ENCODE measurements at places on chromosomes 16 and 17.
A peak's percentile ranks its signal among the peaks of the same experiment; 100 is the strongest.

GRCh38 chr17:39277110-39277509, 51.4 kb upstream of the STAC2 start:
- no peak for DNase-seq

- DNase-seq: peak; percentile 42
Measured at GRCh38 chr17:72529386-72529785, 408.6 kb downstream of the SOX9 start.

GRCh38 chr17:39193346-39193745, 4.1 kb downstream of the CACNB1 start:
- DNase-seq: no peak

DNA sequence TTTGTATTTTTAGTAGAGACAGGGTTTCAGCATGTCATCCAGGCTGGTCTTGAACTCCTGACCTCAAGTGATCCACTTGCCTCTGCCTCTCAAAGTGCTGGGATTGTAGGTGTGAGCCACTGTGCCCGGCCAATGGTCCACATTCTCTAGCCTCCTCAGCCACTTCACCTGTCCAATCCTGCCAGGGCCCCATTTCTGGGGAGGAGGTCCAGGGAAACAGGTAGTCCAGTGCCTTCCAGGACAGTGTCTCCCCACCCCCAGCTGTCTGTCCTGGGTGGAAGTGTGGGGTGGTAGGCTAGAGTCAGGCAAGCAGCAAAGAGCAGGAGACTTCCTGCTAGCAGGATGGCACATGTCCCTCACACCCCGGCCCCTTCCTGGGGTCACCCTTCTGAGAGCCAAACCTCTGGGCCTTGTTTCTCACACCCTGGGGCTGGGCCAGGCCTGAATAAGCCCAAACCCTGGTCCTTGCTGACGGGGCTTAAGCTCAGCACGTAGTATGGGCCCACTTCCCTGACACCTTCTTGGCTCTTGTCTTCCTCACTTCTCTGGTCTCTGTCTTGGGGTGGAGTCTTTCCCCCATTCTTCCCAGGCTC, 5.0 kb downstream of the FHOD1 start:
- no peak for DNase-seq

GRCh38 chr16:16004314-16004749, 54.9 kb downstream of the ABCC1 start:
- no peak for DNase-seq

- no peak for DNase-seq
Measured at GRCh38 chr17:29643817-29644160, 21.1 kb upstream of the CORO6 start.

DNA sequence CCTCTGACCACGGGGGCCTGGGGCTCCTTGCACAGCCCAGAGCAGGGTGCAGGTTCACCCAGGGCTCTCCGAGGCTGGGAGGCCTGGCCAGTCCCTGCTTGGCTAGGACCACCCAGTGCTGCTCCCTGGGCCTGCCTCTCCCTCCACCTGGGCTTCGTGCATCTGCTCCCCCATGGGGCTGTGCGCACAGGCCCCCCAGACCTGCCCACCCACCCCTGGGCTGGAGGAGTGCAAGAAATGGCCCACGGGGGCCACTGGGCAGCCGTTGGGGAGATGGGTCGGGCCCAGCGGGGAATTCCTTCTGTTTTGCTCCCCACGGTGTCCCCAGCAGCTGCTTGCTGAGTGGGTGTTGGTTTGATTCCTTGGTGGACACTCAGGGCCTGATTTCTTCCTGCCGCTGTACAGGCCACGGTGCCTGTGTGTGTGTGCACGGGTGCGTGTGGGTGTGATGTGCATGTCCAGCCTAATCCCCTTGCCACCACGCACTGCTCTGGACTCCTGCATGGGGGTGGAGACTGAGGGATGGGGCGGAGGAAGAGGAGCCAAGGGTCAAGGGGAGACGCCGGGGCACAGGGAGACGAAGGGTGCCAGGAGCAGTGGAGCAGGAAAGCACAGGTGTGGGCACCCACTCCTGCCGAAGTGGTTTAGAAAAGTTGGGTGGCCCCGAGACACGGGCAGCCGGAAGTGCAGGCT, 8.5 kb downstream of the PRSS27 start:
- no peak for DNase-seq

DNA sequence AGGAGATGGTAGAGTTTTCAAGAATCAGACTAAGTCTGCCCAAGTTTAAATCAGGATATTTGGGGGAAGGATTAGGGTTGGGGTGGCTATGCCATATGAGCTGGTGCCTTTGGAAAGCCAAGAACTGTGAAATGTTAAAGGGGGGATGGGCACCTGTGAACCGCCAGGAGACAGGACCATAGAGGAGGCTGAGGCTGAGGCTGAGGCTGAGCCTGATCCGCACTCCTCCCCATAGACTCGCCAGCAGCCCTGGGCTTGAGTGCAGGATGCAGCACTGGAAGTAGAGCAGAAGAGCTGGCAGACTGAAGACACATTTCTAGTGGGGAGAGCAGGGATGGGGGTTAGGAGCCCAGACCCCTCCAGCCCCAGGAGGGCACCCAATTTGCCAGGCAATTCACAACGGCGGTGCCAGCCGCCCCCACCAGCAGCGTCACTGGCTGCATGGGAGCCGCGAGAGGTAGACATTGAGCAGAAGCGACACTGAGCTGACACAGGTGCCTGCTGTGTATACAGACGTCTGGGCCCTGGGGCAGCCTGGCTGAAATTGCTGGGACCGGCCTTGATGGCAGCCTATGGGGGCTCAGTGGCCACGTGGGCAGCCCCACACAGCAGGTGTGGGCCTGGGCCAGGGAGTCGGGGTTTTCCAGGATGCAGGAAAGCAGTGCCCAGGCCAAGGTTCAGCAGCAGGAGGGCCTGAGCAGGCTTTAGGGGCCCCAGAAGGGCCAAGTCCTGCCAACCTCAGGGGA, 9.2 kb downstream of the PIMREG start:
- no peak for DNase-seq

DNA sequence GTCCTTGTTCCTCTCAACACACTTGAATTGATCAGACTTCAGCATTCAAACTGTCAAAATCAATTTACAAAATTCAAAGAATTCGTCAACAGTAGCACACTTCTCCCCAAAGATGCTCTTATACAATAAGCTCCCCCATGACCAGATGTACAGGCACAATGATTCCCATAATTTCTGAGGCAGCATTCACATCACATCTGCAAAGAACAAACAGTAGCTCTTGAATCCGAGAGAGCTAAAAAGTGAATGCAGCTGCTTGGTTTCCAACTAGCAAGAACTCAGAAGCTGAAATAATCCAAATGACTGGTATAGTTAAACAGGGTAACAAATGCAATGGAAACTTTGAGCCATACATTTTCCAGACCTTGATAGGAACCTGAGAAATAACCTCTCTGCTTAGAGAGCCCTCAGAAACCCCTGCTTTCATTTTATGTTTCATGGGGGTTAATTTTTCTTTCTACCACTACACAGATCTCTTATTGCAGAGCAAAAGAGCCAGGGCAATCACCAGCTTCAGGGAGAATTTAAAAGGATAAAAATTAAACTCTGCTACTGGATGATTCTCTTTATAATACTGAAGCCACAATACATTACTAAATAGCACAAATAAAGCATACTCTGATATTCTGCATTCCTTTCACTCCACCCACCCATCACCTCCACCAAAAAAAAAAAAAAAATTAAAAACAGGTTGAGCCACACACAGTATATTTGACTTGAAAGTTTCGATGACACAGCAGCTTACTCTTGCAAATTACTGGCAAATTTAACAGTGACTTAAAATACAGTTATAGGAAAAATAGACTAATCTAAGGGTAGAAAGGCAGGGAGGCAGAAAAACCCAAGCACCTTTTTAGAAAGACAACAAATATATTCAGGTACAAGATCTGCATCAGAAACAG, 23.1 kb upstream of the TMEM97 start:
- no peak for DNase-seq

DNA sequence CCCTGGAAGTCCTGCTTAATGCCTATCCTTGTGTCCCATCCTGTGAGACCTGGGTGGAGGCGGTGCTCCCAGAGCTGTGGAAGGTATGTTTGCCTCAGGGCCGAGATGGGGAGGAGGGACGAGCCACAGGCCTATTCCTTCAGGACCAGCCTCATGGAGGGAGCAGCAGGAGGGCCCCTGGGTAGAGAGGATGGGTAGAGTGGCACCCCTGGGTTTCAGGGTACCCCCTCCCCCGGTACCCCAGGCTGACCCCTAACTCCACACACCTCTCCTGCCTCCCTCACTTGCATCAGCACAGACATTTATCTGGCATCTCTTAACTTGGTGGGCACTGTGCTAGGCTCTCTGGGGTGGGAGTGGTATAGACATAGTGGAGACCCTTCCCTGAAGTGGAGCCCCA, 7.1 kb downstream of the ASB16 start:
- DNase-seq: no peak

- no peak for DNase-seq
Measured at GRCh38 chr16:1343428-1344242, 8.0 kb downstream of the TSR3 start.

- DNase-seq: peak; percentile 86
Measured at GRCh38 chr16:1026784-1027500, 45.4 kb downstream of the SOX8 start.

GRCh38 chr17:80882926-80883685, 108.5 kb upstream of the CHMP6 start:
- DNase-seq: no peak
